Activated naive CD8-positive, alpha-beta T cell treated with anti-CD3 and anti-CD28 coated beads, Interleukin-2, amount 10 ng/mL, durations not matched to agents 7 days and 5 days (primary cell): ENCODE measurements at places on chromosomes 11 and 22. TPM values are rescaled to one million over a fixed set of nuclear protein-coding genes. Genes with fewer than 3 reads are reported as not detected.

DNA sequence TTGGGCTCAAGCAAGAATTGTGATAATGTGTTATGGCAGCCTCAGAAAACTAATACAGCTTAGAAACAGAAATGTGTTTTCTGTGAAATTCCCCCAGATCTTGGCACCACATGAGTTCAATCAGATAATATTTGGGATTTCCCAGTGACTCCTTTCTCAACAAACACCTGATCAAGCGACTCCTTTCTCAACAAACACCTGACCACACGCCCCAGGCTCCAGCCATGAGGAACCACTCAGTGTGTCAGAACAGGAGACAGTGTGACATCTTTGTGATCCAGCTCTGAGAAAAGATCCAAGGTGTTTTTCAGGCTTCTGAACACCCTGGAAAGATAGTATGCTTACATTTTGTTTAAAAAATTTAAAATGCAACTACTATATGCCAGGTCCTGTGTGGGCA, 1.9 kb upstream of the UVRAG start:
- peaks cover 7% of the 10 kb centered on the region for H3K27me3 ChIP-seq
- peaks cover 2% of the 10 kb centered on the region for H3K36me3 ChIP-seq
- DNase-seq: no peak
- H3K4me3 ChIP-seq: peak overlapping the region; percentile 93
- no peak overlapping the region for H3K27ac ChIP-seq

DNA sequence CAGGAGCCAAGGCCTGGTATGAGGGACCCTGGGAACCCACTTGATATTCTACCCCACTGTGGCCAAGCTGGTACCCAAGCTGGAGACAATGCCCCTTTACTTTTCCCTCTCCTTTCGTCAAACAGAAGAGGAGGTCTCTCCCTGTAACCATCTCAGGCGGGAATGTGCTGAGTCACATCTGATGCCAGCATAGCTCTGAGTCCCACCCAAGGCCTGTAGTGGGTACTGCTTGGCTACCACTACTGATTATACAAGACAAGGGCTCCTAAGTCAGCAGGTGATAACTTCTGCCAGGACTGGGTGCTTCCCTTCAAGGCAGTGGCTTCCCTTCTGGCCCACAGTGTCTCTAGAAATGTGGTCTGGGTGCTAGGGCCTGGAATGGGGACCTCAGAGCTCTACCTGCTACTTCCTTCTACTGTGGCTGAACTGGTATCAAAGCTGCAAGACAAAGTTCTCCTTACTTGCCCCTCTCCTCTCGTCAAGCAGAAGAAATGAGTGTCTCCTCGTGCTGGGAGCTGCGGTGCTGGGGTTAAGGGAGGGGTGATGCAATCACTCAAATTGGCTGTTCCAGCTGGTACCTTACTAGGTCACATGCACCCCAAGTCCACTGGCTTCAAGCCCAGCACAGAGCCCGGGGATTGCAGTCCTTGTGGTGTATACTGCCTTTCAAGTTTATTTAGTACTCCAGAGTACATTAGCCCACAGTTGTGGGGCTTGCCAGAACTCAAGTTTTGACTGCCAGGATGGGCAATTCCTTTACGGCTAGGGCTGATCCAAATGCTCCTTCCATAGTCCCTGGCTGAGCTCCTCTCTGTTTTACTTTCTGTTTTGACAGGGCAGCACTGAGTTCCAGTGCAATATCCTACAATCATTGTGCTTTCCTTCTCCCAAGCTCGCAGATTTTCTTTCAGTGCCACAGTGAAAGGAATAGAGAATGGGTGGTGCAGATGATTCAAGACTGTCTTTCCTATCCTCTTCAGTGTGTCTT, 419.7 kb upstream of the CNTN5 start:
- no peak overlapping the region for H3K4me3 ChIP-seq
- H3K36me3 ChIP-seq: no peaks in the 10 kb centered on the region
- no peaks in the 10 kb centered on the region for H3K4me1 ChIP-seq
- DNase-seq: no peak
- no peaks in the 10 kb centered on the region for H3K27me3 ChIP-seq
- no peak overlapping the region for H3K27ac ChIP-seq

DNA sequence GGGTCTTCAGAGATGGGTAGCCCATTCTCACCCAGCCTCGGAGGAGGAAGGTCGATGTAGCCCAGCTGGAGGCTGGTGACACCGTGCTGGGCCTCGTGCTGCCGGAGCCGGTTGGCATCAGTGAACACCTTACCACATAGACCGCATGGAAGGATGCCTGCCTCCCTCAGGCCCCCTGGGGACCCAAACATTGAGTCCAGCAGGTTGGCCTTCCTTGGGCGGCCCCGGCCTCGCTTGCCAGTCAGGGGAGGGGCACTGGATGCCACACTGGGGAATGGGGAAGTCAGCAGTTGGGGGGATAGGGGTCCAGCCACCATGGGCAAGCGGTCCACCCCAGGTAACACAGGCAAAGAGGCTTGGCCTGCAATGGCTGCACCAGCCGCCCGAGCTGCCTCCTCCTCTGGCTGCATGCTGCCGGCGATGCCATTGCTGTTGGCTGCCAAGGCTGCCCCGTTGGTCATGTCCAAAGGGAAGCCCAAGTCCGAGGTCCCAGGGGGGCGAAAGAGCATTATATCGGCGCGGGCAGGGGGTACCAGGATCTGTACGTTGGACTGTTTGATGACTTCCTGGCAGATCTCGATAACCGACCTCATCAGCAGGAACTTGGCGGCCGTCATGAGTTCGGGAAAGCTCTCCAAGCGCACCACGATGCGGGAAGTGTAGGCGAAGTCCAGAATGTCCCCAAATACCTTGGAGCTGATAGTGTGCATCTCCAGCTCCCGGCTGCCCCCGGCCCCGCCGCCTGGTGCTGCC, 1.4 kb downstream of the PATZ1 start:
- DNase-seq: peak; percentile 55
- H3K4me3 ChIP-seq: peak overlapping the region; percentile 86
- no peaks in the 10 kb centered on the region for H3K27me3 ChIP-seq
- H3K27ac ChIP-seq: peak overlapping the region; percentile 88
- H3K4me1 ChIP-seq: peaks cover 49% of the 10 kb centered on the region

- H3K27me3 ChIP-seq: no peaks in the 10 kb centered on the region
- H3K27ac ChIP-seq: no peak overlapping the region
- H3K4me3 ChIP-seq: no peak overlapping the region
- H3K4me1 ChIP-seq: no peaks in the 10 kb centered on the region
- no peak for DNase-seq
These were observed 458.4 kb upstream of the LRRC4C start for GRCh38 chr11:41917900-41918299.

DNA sequence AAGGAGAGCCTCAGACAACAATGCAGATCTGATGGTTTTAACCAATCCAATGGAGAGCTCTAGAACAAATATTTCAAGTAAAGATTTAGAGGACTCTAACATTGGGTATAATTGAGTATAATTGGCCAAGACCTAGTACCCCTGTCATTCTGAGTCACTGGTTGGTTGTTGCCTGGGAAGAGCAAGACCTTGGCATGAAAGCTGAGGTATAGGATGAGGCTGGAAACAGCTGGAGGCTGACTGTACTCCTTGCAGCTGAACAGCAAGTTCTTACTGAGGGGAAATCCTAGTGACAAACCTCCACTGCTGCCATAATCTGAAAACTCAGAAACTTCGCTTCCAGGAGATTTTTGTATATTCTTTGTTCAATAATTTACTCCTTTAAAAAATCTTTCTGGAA, 54.3 kb upstream of the MUC15 start:
- no peaks in the 10 kb centered on the region for H3K4me1 ChIP-seq
- H3K36me3 ChIP-seq: no peaks in the 10 kb centered on the region
- H3K27ac ChIP-seq: no peak overlapping the region
- H3K4me3 ChIP-seq: no peak overlapping the region

- H3K4me1 ChIP-seq: peaks cover 35% of the 10 kb centered on the region
- H3K27ac ChIP-seq: peak overlapping the region; percentile 5
- H3K4me3 ChIP-seq: no peak overlapping the region
- H3K36me3 ChIP-seq: peaks cover 21% of the 10 kb centered on the region
- H3K27me3 ChIP-seq: no peaks in the 10 kb centered on the region
These were observed 16.7 kb downstream of the TAB1 start for GRCh38 chr22:39416319-39416718.

DNA sequence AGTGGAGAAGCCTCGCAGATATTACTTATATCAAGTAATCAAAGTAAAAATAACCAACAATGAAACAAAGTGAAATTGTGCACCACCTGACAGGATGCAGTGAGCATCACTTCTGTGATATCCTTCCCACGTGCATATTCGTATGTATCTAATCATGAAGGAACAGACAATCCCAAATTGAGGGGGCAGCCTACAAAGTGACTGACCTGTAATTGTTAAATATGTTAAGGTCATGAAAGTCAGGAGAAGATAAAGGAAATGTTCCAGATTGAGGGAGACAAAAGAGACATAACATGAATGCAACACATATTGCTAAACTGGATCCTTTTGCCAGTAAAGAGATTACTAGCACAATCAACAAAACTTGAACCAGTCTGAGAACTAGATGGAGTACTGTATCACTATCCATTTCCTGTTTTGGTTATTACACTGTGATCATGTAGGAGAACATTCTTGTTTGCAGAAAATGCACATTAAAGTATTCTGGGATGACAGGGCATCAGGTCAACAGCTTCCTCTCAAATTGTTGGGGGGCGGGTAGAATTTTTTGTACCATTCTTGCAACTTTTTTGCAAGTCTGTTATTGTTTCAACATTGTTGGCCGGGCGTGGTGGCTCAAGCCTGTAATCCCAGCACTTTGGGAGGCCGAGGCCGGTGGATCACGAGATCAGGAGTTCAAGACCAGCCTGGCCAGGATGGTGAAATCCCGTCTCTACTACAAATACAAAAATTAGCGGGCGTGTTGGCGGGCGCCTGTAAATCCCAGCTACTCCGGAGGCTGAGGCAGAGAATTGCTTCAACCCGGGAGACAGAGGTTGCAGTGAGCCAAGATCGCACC, 2.0 kb downstream of the SBF2 start:
- no peak overlapping the region for H3K4me3 ChIP-seq
- H3K27me3 ChIP-seq: peaks cover 27% of the 10 kb centered on the region
- no peak overlapping the region for H3K27ac ChIP-seq
- no peaks in the 10 kb centered on the region for H3K36me3 ChIP-seq

DNA sequence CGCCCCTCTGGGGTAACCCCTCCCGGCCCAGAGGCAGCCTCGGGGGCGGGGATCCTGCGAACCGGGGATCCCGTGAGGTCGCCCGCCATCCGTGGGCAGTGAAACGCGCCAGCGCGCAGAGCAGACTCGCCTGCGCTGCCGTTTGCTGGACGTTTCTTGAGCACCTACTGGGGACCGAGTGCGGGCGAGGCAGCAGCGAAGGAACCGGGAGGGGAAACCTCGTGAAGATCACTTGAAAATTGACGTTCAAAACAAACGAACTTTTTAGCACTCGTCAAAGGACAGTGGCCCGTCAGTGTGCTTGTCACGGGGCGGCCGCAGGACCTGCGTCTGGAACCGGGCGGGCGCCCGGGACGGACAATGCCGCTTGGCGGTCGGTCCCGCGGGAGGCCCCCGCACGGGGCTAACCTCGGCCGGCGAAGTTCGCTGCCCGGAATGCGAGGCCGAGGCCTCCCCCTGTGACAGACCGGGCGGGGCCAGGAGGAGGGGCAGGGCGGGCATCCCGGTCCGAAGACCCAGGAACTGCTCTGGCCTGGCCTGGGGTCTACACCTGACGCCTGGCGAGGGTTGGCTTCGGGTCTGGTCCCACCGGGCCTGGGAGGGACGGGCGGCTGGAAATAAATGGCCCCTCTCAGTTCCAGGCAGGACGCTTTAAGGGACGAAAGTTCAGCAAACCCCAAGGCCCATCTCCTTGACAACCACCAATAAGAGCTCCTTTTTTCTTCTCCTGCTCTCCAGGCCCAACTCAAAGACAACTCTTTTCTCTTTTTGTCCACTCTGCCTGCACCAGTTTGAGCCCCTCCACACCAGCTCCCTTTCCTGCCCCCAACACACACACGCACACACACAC, 723 bp upstream of the SCUBE1 start:
- peaks cover 4% of the 10 kb centered on the region for H3K4me1 ChIP-seq
- no peak for DNase-seq
- no peak overlapping the region for H3K4me3 ChIP-seq
- H3K27ac ChIP-seq: no peak overlapping the region

- H3K27ac ChIP-seq: no peak overlapping the region
- no peak overlapping the region for H3K4me3 ChIP-seq
- no peak for DNase-seq
- no peaks in the 10 kb centered on the region for H3K36me3 ChIP-seq
These were observed 25.9 kb upstream of the LYVE1 start for GRCh38 chr11:10594407-10594806.

GRCh38 chr22:48906216-48906835, 921.3 kb downstream of the BRD1 start:
- no peaks in the 10 kb centered on the region for H3K4me1 ChIP-seq
- no peak for DNase-seq
- H3K27ac ChIP-seq: no peak overlapping the region
- H3K27me3 ChIP-seq: peaks cover 8% of the 10 kb centered on the region
- no peak overlapping the region for H3K4me3 ChIP-seq

DNA sequence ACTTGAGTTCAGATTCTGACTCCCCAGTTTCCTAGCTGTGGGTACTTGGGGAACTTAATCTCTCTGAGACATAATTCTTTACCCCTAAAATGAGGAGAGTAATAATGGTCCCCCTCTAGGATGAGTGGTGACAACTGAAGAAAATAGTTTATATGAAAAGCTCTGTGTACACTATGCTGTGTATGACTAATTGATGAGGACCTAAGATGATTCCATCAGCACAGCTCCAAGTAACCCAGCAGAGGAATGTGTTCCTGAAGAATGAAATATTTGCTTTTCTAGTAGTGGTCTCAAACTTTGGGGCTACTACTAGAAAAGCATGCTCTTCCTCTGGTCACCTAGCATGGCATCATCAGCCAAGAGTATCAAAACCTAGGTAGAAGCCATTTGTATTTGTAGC, 217.3 kb upstream of the NARS2 start:
- no peaks in the 10 kb centered on the region for H3K27me3 ChIP-seq
- H3K4me3 ChIP-seq: no peak overlapping the region
- H3K4me1 ChIP-seq: peaks cover 1% of the 10 kb centered on the region
- no peak for DNase-seq
- H3K36me3 ChIP-seq: no peaks in the 10 kb centered on the region

DNA sequence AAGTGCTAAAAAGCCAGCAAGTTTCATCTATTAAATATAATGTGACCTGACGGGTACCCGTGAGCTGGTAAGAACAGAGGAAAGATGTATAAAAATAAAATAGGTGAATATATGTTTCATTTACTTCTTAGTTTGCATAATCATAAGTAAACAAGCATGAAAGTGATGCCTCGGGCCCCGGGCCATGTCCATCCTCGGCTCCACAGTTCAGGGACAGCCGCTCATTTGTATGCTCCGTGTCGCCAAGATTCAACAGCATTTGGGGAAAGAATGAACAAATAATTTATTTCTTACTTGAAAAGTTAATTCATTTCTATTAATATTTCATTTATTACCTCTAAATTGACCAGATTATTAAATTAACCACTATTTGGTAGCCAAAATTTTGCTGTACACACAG, 251.8 kb downstream of the NTM start:
- no peak overlapping the region for H3K4me3 ChIP-seq
- no peak overlapping the region for H3K27ac ChIP-seq
- no peak for DNase-seq
- H3K27me3 ChIP-seq: peaks cover 12% of the 10 kb centered on the region
- H3K36me3 ChIP-seq: no peaks in the 10 kb centered on the region

- no peak for DNase-seq
- H3K36me3 ChIP-seq: peaks cover 15% of the 10 kb centered on the region
These were observed 96.1 kb downstream of the FDX1 start for GRCh38 chr11:110525883-110526282.

- no peak overlapping the region for H3K4me3 ChIP-seq
- no peak overlapping the region for H3K27ac ChIP-seq
- H3K4me1 ChIP-seq: peaks cover 1% of the 10 kb centered on the region
- peaks cover 2% of the 10 kb centered on the region for H3K27me3 ChIP-seq
- no peak for DNase-seq
These were observed 675.3 kb downstream of the BRD1 start for GRCh38 chr22:49152127-49152938.

The NFAM1 gene
- total RNA-seq: 0.22 TPM

The SUSD2 gene
- 1.2 TPM for total RNA-seq
